ENCODE measurements at places on chromosomes 4 and X. TPM values are rescaled to one million over a fixed set of nuclear protein-coding genes. Genes with fewer than 3 reads are reported as not detected.

DNA sequence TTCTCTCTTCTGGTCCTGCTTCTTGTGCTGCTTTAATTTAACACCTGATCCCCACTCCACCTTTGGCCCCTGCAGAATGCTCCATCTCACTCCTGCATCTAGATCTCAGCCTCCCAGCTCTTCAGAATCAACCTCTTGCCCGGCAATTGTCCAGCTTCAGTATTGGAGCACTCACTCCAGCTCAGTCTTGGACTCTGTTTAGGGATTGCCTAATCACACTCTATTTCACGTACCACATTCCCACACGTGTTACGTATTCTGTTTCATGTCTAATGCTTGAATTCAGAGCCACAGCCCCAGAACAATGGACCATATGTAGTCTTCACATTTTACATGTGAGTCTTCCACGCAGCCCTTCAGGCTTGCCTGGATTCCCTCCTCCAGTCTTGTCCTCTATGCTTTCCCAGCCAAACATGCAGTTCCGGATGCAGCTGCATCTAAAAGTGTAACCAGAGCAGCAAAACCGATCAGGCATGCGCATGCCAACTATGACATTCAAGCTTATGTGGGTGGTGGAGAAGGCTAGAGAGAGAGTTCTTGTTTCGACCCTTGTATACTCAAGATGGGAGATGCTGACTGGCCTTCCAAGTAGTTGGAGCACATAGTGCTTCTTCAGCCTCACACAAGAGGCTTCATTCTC lies 105.2 kb upstream of the FAM9A start:
- H3K27me3 ChIP-seq: peaks cover 12% of the 10 kb centered on the region
- H3K4me3 ChIP-seq: no peak overlapping the region
- no peaks in the 10 kb centered on the region for H3K4me1 ChIP-seq
- DNase-seq: no peak

DNA sequence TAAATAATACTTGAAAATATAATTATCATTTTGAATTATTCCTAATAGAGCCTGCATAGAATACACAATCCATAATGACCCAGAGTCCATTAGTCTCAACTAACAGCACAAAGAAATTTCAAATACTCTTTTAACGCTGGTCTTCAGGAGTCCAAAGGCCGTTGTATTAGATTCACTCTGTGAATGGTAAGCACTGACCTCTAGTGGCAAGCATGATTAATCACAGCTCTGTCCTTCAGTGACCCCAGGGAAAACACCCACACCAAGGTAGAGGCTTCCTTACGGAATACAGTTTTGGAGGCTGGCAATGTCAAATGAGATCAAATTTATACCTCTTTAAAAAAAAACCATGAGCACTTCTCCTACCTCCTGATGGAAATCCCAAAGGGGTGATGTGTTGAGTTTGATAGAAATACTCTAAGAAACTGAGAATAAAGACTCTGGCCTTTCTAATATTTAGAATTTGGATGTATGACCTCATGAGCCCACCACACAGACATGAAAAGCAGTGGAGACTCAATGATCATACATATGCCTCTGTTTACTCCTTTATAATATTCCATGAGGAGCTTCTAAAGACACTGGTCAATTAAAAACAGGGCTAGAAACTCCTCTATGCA lies 147.2 kb upstream of the DKK2 start:
- H3K27me3 ChIP-seq: peaks cover 5% of the 10 kb centered on the region
- no peak overlapping the region for H3K27ac ChIP-seq
- H3K4me1 ChIP-seq: no peaks in the 10 kb centered on the region
- no peaks in the 10 kb centered on the region for H3K36me3 ChIP-seq
- no peak overlapping the region for H3K4me3 ChIP-seq

DNA sequence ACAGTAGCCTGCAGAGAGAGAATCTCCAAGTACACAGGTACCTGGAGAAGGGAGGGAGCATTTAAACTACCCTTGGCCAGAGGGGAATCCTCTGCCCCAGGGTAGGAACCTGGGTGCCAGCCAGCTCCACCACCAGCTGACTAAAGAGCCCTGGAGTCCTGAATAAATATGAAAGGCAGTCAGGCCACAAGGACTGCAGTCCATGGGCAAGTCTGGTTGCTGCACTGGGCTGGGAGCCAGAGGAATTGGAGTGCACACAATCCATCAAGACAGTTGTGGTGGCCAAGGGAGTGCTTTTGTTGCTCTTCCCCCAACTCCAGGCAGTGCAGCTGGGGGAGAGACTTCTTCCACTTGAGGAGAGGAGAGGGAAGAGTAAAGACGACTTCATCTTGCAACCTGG lies 172.5 kb downstream of the HNRNPD start:
- H3K4me1 ChIP-seq: peaks cover 3% of the 10 kb centered on the region
- no peak overlapping the region for H3K27ac ChIP-seq
- peaks cover 2% of the 10 kb centered on the region for H3K27me3 ChIP-seq
- DNase-seq: no peak
- no peak overlapping the region for H3K4me3 ChIP-seq
- no peaks in the 10 kb centered on the region for H3K36me3 ChIP-seq

- no peak overlapping the region for H3K4me3 ChIP-seq
- H3K27ac ChIP-seq: no peak overlapping the region
- no peak for DNase-seq
- no peaks in the 10 kb centered on the region for H3K36me3 ChIP-seq
Measured at GRCh38 chrX:19198473-19198872, 76.2 kb upstream of the ADGRG2 start.

ALB gene
- not detected for total RNA-seq

CDS1 gene
- 0.21 TPM for total RNA-seq

EMCN gene
- total RNA-seq: not detected

All from activated CD4-positive, alpha-beta T cell treated with anti-CD3 and anti-CD28 coated beads for 36 hours (primary cell).